ENCODE measurements at places on chromosomes 2 and 18.

DNA sequence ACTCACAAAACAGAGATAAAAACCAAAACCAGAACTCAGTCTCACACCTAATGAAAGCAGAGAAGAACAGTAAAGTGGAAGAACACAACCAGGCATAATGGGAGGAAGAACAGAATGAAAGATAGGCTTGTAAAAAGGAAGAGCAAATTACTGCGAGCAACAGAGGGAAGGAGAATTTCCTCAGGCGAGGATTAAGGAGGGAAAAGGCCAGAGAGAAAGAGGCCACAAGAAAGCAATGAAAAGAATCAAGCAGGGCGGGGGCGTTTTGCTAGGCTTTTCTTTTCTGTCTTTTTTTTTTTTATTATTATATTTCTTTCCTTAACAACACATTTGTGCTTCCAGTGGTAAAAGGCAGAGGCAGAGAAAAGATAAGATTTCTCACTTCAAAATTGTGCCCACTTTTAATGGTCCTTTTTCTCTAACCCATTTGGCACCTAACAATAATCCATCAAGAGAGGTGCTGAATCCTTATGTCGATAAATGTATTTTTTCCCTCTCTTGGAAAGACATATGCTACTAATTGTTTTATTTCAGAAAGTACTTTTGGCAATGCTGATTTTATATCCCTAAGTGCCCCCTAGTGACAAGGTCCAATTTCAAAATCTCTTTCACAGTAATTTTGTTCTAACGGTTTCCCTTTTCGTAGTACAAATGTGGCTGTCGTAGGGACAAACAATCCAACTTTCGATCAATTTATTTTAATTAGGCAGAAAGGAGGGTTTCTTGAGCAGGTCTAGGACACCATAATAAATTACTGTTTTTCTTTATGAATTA is 138.7 kb upstream of the AQP4 start:
- DNase-seq = no peak

GRCh38 chr2:119263656-119264055 is 40.0 kb downstream of the STEAP3 start:
- no peak for DNase-seq

DNA sequence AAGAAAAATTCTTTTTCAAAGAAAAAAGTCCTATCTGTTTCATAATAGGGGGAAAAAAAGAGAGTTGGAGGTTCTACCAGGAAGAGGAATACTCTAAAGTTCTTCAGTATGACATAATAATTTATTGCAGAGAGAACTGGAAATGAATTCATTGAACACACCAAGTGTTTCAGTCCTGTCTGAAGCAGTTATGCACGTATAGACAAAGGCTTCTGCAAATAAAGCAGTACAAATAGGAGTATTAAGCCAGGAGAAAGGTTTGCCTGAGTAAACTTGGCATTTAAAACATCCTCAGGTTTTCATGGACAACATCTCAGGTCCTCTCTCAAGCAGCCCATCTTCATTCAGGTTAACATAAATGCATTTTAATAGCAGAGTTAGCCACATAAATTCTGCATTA is 141.6 kb downstream of the CCDC148 start:
- no peak for DNase-seq

- DNase-seq = no peak
These were observed 50.2 kb upstream of the DTNA start for GRCh38 chr18:34659579-34660517.

DNA sequence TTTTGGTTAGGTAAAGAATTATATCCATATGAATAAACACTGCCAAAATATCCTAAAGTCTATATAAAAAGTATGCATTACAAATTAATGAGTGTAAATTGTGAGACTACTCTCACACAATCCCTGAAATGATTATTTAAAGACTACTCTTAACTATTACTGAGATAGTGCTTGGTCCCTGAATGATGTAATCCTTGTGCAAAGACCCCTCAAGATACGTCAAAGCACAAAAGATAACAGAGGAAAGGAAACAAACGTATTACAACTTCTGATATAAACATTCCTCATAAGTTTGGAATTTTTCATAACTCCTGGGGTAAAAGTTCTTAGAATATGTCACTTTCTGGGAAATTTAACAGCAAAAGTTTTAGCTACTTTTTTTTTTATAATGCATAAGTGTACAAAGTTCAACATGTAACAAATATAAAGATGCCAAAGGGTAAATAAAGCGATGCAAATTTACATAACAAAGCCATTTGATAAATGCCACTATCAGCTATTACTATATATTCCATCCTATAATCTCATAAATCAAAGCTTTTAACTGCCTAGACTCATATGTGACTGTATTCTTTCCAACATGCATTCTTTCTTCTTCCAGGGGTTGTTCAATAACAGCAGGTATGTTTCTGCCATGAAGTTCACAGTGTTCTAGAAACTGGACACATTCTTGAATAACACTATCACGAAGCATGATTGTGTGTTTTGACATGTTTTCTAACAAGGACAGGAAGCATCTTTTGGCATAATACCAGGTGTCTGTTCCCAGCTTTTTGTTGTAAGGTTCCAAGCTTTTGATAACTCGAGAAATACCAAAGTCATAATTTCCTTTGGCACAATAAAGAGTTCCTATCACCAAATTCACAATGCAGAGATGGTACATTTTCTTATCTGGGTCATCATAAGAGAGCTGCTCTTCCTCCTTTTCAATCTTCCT is 158.0 kb downstream of the AGPS start:
- no peak for DNase-seq

DNA sequence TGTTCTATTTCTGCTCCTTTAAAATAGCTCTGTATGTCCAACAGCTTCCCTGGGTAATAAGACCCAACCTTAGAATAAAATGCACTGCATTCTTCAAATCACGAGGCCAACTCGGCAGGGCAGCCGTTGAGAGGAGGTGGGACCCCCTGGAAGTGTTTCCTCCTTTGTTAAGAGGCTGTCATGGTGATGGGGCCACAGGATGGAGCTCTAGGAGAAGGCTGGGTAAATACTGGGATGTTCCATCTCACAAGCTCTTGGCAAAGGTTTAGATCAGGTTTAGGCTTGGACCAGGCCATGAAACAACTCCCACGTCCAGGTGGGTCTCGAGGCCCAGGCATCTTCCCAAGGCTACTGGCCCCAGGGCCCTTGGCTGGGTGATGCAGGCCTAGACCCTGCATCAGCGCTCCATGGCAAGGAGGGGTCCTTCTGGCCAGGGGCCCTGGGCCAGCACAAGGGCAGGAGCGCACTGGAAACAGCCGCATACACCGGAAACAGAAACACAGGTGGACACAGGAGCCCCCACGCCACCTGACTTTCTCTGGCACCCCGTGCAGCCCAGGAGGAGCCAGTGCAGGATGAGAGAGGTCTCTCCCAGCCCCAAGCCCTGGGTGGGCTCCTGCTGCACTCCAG is 38.8 kb upstream of the OTOS start:
- DNase-seq = no peak

DNA sequence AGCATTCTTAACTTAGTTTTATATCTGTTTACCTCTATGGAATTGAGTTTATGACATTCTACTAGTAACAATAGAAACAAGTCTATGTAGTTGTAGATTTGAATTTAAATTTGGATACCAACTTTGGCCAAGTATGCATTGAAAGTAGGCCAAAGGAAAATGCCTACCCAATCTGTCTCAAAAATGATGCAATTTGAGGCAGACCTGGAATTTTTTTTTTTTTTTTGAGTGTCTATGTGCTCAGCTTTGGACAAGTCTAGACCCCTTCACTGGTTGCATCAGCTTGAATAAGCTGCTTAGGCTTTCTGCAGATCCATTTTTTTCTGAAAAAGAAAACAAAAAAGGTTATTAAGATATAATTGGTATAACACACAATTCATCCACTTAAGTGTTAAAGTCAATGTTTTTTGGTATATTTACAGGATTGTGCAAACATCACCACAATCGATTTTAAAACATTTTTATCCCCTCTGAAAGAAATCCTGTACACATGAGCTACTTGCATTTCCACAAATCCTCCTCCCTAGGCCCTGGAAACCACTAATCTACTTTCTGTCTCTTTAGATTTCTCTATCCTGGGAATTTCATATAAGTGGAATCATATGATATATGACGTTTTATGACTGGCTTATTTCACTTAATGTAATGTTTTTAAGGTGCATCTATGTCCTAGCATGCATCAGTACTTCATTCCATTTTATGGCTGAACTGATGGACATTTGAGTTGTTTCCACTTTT is 185.1 kb upstream of the CCDC68 start:
- DNase-seq = no peak

GRCh38 chr2:26933431-26934334 is 36.8 kb upstream of the MAPRE3 start:
- DNase-seq = no peak

GRCh38 chr2:132584976-132585817 is 84.8 kb downstream of the LYPD1 start:
- no peak for DNase-seq

DNA sequence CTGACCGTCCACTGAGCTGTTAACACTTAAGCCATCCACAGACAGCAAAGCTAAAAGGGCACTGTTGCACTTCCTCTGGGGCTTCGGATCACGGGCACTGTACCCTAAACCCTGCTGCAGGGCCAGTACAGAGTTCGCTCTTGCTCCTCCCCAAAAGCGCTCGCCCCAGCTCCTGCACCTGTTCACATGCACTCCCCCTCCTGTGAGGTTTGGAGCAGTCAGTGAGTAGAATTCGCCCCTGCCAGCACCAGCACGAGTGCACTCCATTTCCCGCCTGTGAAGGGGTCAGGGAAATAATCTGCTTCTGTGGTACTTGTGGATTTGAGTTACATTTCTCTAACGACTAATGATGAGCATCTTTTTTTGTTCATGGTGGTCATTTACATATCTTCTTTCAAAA is 158.8 kb downstream of the PTPRM start:
- DNase-seq = no peak

DNA sequence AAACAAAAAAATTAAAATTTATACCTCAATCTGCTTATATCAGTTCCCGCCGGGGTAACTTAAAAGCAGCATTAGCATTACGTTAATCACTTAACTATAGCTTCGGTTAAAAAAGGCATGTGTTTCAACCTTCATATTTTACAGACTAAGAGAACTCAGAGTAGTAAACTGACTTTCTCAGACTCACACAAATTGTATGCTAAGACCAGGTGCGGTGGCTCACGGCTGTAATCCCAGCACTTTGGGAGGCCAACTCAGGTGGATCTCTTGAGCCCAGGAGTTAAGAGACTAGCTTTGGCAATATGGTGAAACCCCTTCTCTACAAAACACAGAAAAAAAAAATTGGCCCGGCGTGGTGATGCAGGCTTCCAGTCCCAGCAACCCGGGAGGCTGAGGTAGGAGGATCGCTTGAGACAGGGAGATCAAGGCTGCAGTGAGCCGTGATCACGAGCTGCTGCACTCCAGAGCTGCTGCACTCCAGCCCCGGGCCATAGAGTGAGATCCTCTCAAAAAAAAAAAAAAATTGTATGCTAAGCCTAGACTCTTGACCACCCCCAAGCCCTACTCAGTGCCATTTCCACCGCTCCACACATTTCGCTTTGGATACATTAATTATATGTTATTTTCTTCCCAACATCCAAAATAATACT is 2.4 kb downstream of the HNRNPLL start:
- no peak for DNase-seq

GRCh38 chr2:96423828-96424227 is 81.3 kb downstream of the NEURL3 start:
- no peak for DNase-seq

- DNase-seq = no peak
These were observed 53.9 kb upstream of the CTAGE1 start for GRCh38 chr18:22471546-22472131.

- DNase-seq = no peak
These were observed 149.7 kb downstream of the BCL2 start for GRCh38 chr18:63169853-63170252.

DNA sequence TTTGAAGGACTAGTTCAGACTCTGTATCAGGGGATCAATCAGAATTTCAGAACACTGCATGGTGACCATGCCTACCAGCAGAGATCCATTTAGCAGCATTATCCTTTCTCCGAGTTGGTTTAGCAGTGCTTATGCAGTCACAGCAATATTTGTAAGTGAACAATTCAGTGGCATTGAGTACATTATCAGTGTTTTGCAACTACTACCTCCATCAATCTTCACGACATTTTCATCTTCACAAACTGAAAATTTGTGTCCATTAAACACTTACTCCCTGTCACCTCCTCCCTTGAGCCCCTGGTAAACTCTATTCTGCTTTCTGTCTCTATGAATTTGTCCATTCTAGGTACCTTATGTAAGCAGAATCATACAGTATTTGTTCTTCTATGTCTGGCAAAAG is 20.1 kb downstream of the SLC9A2 start:
- DNase-seq = no peak

DNA sequence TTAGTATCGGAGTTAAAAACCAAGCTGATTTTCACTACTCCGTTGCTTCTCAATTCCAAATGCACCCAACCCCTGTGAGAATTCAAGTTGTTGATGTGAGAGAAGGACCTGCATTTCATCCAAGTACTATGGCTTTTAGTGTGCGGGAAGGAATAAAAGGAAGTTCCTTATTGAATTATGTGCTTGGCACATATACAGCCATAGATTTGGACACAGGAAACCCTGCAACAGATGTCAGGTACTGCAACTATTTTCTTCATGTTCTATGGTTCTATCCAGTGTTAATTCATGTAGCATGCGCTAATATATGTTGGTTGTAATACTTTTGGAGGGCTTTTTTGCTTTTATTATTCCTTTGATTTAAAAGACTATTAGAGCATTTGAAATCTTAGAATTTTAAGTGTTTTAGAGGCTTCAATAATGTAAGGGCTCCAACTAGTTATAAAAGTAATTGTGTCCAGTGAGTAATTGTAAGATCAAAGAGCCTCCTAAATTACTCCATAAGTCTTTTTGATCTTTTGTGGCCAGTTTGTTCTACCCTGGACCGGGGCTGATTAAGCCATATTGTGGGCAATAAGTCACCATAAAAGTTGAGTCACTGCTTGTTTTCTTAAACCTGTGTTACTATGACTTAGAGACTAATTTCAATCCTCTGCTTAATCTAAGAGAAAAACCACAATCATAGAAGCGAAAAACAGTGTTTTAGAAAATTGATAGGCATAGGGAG is 22.9 kb downstream of the DSG4 start:
- DNase-seq = no peak

- no peak for DNase-seq
These were observed 107.6 kb downstream of the TRIB2 start for GRCh38 chr2:12824351-12824777.

DNA sequence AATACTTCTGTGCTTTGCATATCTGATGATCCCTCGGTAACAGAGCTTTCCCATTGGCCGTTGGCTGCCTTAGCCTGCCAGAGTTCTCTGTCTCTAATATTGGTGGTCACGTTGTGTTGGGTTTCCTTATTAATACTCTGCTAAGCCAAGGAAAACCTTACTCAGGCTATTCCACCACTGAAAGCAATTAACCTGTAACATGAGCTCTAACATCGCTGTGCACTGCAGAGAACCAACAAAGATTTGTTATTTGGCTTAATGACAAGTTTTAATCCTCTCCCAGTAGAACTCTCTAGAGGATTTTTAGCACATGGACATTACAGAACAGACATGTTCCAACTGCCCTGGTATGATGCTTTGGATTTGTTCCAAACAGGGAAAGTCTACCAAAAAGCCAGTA is 825.9 kb upstream of the POU3F3 start:
- DNase-seq = no peak

DNA sequence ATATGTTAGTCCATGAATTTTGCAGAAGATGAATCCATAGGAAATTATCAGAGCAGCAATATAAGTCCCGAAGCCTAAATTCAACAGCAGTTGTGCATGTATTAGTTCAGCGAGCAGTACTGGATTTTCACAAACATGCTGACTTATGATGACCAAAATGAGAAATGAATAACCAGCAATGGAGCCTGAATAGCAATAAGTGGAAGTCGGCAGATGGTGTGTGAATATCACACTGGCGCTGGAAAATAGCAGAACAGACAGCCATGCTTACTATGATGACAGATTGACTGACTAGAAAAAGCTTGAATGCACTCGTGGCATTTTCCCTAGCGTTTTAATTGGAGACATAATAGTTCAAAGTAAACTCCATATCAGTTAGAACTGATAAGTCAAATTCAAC is 1114.5 kb downstream of the DSC3 start:
- no peak for DNase-seq
